ENCODE measurements at places on chromosomes 6 and 20.
A peak's percentile ranks its signal among the peaks of the same experiment; 100 is the strongest.

GRCh38 chr6:12939314-12939713 is 222.7 kb downstream of the PHACTR1 start:
- no peak for DNase-seq

GRCh38 chr6:46655803-46656202 is 3.0 kb downstream of the SLC25A27 start:
- DNase-seq = no peak

GRCh38 chr6:150499882-150500312 is 99.8 kb upstream of the PLEKHG1 start:
- no peak for DNase-seq

GRCh38 chr20:39676857-39677391 is 714.8 kb downstream of the DHX35 start:
- no peak for DNase-seq

DNA sequence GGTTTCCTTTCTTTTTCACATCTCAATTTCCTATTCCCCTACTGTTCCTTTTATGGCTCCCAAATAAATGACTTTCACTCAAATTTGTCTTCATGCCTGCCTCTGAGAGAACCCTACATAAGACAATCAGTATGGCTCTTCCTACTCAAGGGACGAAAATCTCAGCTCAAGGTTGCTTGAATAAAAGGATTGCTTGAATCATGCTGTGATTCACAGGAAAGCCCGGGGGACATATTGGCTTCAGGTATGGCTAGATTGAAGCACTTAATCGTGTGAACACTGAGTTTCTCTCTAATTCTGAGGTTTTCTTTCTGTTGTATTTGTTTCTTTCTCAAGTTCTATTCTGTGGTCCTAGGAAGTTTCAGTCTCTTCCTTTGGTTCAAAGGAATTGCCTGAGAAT is 140.3 kb upstream of the SULF2 start:
- no peak for DNase-seq

DNA sequence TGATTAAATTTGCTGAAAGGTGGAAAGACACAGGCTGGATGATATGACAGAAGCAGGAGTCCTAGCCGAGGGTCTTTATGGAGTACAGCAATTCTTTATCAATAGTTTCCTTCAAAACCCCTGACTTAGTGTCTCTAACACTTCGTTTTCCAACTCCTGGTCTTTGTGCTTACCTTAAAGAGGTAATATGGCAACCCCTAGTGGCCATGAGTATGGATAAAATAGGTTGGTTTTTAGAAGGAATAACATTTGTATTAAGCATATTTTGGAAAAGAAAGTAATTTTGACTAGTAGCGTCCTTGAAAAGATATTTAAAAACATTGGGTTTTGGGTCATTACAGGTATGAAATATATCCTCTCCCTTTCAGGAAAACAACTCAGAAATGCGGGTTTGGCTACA is 51.9 kb downstream of the VGLL2 start:
- DNase-seq = no peak

- peak; percentile 44 for DNase-seq
Measured at GRCh38 chr20:62668441-62669027, 26.2 kb downstream of the SLCO4A1 start.

GRCh38 chr6:235763-236360 is 56.4 kb upstream of the DUSP22 start:
- peak; percentile 62 for DNase-seq

- peak; percentile 16 for DNase-seq
Measured at GRCh38 chr20:63096681-63097335, 90.0 kb upstream of the BHLHE23 start.

GRCh38 chr6:166588691-166589336 is 2.3 kb upstream of the RAMACL start:
- no peak for DNase-seq

DNA sequence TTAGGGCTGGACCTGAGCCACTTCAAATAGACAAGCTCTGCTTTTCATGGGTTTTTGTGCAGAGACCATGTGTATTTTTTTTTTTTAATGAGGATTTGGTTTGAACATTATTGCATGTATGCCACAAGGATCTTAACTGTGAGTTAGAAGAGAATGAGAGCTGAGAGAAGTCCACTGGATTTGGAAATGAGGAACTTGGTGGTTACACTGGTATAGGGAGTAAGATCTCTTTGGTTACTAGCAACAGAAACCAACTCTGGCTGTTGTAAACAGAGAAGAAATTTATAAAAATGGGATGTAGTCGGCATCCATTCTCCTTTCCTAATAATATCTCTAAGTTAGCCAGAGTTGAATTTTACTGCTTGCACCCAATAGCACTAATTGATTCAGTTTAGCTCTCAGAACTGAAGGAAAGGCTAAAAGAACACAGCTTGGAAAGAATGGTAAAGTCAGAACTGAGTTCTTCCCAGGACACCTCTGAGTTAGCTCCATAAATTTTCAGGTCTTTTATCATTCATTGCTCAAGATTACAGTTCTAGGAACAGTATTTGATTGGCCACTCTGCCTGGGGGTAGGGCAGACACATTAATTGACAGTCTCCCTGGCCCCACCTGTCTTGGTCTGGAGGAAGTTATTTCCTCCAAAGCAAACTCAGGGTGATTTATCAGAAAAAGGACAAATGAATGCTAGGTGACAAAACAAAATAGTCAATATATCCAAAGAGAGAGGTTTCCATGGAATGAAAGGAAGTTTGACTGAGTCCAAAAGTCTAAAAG is 3.9 kb upstream of the WFDC2 start:
- no peak for DNase-seq

GRCh38 chr6:40717411-40718057 is 130.4 kb upstream of the LRFN2 start:
- DNase-seq = no peak

GRCh38 chr6:21438986-21439352 is 154.6 kb upstream of the SOX4 start:
- DNase-seq = no peak

DNA sequence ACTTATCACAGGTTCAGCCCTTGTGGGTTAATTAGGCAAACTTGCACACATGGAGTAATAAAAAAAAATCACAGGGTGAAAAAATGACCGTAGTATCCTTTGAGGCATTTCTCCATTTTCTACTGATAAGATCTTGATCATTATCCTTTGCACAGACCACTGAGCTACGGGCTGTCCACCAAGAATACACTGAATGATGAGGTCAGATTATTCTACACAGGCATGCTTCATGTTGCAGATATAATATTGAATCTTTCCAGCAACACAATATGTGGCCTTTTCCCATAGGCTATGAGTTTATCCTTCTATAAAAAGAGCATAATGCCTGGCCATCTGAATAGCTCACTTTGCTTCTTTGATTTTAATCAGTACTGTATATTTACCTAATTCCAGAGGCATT is 168.9 kb downstream of the FRK start:
- DNase-seq = no peak

- no peak for DNase-seq
Measured at GRCh38 chr6:73733791-73734190, 37.8 kb downstream of the CD109 start.

GRCh38 chr6:38170666-38171355 is 351.3 kb downstream of the ZFAND3 start:
- no peak for DNase-seq

- DNase-seq = no peak
Measured at GRCh38 chr6:165618241-165618640, 44.8 kb downstream of the PDE10A start.

DNA sequence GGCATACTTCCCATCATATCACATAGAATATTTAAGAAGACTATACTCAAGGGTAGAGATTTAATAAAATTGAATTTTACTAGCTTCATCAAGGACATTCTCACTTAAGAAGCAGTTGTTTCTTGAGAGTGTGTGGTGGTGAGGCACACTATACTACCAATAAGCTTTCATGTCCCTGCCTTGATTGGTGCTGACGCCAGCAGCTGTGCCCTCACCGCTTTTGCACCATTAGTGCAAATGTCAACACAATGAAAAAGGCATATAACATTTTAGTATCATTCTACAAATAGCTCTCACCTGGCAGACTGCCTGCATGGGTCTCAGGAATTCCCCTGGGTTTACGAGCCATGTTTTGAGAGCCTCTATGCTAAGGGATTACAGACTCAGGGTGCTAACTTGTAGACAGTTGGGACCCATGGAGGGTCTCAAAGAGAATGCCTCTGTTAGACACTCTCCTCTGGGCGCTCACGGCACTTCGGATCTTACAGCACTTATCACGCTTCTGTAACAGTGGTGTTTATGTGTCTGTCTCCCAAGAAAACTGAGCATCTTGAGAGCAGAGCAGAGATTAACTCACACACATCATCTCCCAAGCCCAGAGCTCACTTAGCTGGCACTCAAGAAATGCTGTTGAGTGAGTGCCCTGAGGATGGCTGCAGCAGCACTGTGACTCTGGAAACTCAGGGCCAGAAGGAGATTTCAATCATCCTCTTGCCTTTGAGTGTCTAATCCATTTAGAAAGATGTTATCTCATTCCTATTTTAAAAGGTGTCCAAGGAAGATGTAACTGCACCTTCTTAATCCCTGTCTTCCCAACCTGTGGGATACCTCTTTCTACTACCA is 143.3 kb upstream of the GPR6 start:
- DNase-seq = no peak

DNA sequence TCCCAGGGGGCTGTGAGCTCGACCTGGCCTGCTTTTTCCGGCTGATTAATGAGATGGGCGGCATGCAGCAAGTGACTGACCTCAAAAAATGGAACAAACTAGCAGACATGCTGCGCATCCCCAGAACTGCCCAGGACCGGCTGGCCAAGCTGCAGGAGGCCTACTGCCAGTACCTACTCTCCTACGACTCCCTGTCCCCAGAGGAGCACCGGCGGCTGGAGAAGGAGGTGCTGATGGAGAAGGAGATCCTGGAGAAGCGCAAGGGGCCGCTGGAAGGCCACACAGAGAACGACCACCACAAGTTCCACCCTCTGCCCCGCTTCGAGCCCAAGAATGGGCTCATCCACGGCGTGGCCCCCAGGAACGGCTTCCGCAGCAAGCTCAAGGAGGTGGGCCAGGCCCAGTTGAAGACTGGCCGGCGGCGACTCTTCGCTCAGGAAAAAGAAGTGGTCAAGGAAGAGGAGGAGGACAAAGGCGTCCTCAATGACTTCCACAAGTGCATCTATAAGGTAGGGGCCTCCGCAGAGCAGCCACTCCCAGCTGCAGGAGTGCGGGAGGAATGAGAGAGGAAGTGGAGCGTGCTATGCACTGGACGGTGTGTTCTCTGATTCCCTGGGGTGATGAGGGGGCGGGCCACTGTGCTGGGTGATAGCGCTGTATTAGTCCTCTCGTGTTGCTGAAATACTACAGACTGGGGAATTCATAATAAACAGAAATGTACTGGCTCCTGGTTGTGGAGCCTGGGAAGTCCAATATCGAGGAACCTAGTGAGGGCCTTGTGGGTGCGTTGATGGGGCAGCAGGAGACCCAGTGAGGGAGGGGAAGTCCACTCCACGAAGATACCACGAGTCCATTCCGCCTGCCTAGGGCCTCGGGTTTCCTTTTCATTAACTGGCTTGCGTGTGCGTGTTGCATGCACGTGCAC is 161.7 kb downstream of the DTNBP1 start:
- DNase-seq = no peak

- no peak for DNase-seq
Measured at GRCh38 chr6:66948106-66948505, 1241.1 kb upstream of the EYS start.

DNA sequence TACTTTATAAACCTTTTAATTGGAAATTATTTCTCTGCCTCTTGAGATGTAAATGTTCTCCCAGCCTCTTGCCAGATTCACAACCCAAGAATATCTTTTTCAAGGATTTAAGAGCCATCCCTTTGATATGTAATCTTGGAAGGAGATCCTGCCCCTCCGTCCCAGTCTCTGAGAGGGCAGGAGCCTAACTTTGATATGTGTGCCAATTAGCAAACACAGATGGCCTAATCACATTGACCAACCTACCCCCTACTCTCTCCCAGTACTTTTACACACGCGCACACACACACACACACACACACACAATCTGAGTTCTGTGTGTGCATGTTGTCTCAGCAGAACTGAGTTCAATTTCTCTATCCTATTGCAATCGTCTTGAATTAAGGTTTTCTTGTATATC is 623.8 kb downstream of the PHF3 start:
- DNase-seq = no peak

DNA sequence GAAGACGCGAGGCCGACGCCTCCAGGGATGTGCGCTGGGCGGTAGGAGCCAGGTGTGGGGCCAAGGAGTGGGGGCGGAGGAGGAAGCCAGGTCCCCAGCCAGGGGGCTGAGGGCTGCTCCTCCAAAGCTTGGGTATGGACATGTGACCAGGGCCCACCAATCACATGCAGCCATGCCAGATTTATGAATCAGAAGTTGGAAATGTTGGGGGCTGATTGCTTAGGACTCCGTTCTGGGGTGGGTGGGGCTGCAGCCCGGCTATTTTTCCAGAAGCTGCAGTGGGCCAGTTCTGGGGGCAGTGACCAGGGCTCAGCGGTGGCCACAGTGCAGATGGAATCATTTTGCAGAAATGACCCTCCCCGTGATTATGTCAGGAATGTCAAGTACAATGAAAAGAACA is 96.0 kb downstream of the CEBPB start:
- no peak for DNase-seq
